ENCODE measurements at places on chromosomes 16 and 17.
A peak's percentile ranks its signal among the peaks of the same experiment; 100 is the strongest.

- no peak for DNase-seq
Measured at GRCh38 chr17:38980490-38981217, 13.5 kb upstream of the FBXO47 start.

- no peak for DNase-seq
Measured at GRCh38 chr17:48202959-48203358, 95.4 kb downstream of the SNX11 start.

GRCh38 chr16:67645397-67646121 is 615 bp downstream of the CARMIL2 start:
- peak; percentile 42 for DNase-seq

DNA sequence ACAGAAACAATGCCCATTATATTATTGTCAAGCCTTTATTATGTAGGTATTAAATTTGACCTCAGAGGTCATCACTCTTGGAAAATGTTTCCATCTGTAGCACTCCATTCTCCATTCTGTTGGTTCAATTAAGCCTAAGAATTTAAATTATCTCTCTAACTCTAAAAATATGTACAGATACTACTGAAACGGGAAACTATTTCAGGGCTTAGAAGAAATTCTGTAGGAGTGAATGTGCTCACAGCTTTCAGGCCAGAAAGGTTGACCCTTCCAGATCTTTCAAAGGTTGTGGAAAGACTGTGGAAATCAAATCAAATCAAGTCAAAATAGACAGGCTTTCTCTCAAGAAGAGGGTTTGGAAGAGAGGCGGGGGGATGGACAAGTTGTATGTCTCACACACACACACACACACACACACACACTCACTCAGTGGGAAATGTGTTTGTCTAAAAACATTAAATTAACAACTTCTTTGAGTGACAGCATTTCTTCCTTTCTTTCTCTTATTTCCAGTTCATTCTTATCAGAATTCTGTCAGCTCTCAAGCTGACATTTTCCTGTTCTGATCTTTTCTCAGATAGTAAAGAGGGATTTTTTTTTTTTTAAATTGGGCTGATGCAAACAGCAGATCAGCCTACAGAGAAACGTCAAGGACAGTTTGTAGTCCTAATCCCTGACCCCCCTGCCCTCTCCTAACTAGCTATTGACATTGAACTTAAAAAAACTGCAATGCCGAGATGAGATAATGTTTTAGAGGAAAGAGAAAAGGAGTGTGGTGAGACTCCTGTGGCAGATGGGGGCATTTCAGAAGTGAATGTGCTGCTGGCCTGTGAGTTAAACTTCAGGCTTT is 139.0 kb upstream of the ZFHX3 start:
- no peak for DNase-seq

- peak; percentile 43 for DNase-seq
Measured at GRCh38 chr16:30786936-30787612, at the start of gene ZNF629. TSS of gene ZNF629 (minus strand) at chr16:30787205. CDS start at chr16:30784482, 2,723 bp downstream.

GRCh38 chr16:53458635-53459034 is 24.4 kb downstream of the RBL2 start:
- no peak for DNase-seq

DNA sequence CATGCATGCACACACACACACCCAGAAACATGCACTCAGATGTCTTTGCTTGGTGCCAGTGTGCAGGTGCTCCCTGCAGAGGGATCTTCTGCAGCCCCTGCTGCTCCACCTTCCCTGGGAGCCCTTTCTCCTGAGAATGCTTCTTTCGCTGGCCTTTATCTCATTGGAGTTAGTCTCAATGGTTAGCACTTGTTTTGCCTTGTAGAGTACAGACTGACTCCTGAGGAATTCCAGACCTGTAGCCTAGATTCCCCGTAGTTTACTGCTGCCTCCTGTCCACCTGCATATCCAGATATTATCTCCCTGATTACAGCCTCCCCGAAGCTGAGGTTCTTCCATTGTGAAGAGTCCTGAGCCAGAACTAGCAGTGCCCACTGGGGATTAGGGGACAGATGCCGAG is 3.1 kb upstream of the KRT12 start:
- no peak for DNase-seq

GRCh38 chr17:63316100-63316499 is 130.0 kb downstream of the CYB561 start:
- peak; percentile 21 for DNase-seq

DNA sequence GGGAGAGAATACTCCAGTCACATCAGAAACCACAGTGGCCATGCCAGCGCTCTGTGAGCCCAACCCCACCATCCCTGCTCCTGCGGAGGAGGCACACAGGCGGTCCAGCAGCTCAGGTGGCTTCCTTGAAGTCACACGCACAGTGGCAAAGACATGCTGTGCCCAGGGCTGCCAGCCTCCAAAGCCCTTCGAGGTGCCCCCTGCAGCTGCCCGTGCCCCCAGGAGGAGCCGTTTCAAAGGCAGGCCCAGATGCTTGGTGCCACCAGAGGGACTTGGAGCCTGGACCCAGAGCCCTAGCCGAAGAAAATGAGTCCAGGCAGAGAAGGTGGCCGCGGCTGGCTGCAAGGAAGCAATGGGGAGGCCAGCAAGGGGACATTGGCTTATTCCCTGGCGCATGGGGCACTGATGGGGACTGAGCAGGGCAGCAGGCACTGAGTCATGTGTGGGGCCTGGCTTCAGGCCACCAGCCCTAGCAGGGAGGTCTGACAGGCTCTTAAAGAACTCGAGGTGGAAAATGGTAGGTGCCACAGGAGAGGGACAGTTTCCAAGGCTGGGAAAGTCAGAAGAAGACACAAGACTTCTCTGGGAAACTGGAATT is 17.2 kb upstream of the CACNG1 start:
- DNase-seq: no peak

DNA sequence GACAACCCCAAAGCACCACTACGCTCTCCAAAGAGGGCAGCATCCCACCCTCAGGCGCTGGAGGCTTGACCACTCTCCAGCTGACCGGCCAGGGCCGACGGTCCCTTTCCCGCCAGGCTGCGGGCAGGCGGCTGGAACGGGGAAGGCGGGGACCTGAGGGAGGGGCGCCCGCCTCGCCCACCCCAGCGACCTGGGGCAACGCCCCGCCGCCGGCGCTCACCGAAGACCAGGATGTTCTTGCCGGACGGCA is 431 bp downstream of the DYNC1LI2 start:
- DNase-seq: no peak

DNA sequence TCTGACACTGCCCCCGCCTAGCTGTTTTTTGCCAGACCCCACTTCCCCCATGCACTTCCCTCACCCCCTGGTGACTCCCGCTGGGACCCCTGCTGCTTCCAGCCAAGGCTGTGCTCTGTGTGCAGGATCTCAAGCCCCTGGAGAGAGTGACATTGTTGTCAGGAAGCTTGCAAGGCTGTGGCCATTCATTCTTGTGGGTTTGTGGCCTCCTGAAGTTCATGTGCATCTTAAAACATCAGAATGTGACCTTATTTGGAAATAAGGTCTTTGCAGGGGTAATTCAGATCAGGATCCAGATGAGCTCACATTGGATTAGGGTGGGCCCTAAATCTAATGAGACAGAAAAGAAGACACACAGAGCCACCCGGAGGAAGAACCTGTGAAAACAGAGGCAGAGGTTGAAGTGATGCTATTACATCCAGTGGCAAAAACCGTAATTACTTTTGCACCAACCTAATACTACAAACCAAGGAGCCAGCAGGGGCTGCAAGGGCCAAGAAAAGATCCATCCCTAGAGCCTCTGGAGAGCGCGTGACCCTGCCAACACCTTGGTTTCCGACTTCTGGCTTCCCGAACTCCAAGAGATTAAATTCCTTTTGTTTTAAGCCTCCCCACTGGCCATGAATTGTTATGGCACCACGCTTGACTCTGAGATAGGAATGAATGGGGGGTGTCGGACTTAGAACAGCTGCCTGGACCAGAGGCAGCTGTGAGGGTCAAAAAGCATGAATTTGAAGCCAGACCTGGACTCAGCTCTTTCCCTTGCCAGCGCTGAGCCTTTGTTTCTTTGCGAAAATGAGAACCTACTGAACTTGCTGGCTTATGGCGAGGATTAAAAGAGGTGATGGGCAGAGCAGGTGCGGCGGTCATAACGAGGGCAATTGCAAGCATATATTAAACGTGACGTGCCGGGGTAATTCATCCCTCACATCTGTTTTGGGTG is 75.5 kb downstream of the BMERB1 start:
- peak; percentile 32 for DNase-seq

- no peak for DNase-seq
Measured at GRCh38 chr16:9661336-9662017, 520.8 kb downstream of the GRIN2A start.

- no peak for DNase-seq
Measured at GRCh38 chr16:3358871-3359270, 3.2 kb downstream of the OR2C1 start.

DNA sequence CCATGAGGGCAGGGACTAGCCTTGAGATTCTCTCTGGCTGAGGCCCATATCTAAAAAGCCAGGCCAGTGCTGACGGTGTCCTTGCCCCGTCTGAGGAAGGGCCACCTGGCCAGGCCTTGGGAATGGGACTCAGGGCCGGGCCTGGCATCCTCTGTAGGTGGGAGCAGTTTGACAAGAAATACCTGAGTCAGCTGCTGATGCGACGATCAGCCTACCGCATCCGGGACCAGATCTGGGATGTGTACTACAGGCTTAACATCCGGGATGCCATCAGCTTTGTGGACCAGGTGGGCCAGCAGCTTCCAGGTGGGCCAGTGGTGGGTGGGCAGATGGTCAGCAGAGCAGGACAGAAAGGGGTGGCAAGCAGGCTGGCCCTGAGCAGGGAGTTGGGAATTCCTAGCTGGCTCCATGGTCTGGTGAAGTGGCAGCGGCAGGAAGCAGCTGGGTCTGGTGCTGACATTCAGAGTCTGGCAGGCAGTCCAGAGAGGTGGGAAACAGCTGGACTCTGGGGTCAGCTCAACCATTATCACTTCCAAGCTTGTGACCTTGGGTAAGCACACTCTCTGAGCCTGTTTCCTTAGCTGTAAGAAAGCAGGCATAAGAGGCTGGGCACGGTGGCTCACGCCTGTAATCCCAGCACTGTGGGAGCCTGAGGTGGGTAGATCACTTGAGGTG is 9.5 kb downstream of the SLC9A5 start:
- no peak for DNase-seq

DNA sequence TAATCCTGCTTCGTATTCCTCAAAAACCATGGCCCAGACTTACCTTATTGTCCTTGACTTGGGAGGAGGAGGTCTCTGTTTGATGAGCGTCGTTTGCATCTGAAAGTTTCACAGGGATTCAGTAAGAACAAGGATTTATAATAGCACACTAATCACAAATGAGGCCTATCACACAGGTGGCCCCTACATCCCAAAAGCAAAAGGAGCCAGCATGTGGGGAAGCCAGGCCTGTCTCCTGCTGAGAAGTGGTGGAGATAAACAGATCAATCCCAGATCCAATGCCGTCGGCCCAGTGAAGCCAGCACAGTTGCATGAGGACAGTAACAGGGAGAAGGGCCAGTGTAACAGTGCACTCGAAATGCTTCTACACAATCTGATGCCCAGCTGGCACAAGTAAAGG is 13.3 kb upstream of the EVPL start:
- DNase-seq: no peak

DNA sequence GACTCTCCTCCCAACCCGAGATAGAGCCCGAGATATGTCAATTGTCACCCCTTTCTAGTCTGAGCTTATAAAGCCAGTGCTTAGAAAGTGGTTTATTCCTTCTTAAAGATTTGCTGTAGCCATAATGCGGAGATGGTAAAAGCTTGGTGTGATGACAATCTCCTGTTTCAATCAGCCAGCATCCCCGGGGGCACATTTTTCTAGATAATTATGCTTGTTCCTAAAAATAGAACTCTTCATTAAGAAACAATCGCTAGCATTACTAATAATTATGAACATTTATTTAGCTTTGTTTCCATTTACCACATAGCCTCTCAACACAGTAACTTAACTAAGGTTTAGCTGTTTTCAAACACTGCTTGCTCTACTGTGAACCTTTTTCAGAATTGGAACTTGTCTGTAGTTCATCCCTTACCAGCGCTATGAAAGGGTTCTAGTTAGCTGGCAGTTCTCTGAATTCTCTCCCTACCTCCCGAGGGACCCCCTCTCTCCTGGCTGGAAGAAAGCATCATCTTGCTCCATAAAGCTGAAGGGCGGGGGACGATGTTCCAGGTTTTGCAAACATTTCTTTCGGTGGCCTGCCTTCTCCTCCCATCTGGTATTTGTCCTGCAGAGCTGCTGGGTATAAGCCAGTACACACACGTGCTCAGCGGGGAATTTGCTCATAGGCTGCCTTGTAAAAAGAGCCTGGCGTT is 922 bp upstream of the MRPL58 start:
- no peak for DNase-seq

- DNase-seq: no peak
Measured at GRCh38 chr16:62353355-62353754, 317.1 kb upstream of the CDH8 start.

GRCh38 chr16:67990018-67990386 is 9.3 kb downstream of the DPEP2 start:
- no peak for DNase-seq

DNA sequence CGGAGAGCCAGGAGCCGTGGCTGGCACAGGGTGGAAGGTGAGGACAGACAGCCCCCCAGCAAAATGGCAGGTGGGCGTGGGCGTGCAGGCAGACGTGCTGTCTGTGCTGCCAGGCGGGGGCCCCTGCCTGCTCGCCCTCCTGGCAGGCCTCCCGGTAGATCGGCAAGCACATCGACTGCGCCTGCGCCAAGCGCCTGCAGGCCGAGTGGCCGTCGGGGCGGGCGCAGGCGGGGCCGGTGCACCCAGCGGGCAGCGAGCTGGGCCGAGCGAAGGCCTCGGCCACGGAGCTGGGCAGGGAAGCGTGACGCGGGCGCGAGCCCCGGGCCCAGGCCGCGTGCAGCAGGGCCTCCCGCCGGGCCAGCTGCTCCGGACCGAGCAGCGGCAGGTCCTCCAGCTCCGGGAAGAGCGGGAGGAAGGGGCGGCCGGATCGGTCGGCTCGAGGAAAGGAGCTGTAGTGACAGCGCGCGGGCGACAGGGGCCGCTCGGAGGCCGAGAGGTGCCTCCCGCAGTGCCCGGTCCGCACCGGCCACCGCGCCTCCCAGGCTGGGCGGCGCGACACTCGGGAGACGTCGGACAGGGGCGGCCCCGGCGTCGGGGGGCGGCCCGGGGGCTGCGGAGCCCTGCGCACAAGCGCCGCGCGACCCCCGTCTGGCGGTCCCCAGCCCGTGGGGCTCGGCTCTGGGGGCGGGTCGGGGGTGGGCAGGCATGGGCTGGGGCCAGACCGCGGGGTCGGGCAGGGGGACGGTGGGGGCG is 16.9 kb downstream of the GRIN2C start:
- DNase-seq: peak; percentile 56

- DNase-seq: no peak
Measured at GRCh38 chr16:73052576-73052975, 4.6 kb upstream of the ZFHX3 start.

- DNase-seq: peak; percentile 43
Measured at GRCh38 chr17:56125830-56126819, 27.1 kb upstream of the ANKFN1 start.
